ENCODE measurements at places on chromosomes 2 and 18.

- no peak for DNase-seq
Measured at GRCh38 chr2:188659656-188660406, 314.3 kb upstream of the COL3A1 start.

- no peak for DNase-seq
Measured at GRCh38 chr2:157233506-157233905, 24.0 kb upstream of the GALNT5 start.

DNA sequence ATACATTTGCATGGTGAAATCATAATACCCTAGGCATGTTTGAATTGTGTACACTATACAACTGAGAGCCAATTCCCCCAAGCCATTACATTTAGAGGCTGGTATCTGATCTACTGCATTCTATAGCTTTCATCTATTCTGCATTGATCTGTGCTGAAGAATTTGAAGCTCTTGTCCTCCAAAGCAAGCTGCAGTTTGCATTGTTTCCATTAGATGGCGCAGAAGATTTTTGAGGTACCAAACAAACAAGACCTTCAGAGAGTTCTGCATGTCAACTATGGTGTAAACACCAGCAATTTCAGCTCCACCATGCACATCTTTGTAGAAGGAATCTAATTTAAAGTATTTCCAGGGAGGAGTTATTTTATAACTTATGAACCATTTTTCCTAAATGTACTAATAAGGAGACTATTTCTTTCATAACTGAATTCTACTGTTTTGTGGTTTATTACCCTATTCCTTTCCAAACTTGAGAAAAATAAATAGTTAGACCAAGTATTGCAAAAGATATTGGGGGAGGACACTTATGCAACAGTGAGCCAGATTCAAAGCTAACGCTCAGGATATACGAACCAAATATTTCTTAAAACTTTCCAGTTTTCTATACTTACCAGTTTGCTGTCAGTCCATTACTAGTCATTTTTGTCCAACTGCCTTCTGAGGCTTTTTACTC is 761.8 kb upstream of the ACVR2A start:
- DNase-seq = peak; percentile 73

DNA sequence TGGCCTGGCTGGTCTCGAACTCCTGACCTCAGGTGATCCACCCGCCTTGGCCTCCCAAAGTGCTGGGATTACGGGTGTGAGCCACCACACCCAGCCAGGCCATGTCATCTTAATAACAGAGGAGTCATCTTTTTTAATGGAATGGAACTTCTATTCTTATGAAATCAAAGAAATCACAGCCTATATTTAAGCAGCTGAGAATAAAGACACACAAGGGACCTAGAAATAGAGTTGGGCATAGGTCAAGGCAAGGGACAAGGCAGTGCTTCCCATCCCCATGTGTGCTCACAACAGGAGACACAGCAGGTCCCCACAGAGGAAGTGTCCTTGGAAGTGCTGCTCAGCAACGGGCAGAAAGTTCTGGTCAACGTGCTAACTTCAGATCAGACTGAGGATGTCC is 3.2 kb downstream of the SNX17 start:
- DNase-seq = no peak

DNA sequence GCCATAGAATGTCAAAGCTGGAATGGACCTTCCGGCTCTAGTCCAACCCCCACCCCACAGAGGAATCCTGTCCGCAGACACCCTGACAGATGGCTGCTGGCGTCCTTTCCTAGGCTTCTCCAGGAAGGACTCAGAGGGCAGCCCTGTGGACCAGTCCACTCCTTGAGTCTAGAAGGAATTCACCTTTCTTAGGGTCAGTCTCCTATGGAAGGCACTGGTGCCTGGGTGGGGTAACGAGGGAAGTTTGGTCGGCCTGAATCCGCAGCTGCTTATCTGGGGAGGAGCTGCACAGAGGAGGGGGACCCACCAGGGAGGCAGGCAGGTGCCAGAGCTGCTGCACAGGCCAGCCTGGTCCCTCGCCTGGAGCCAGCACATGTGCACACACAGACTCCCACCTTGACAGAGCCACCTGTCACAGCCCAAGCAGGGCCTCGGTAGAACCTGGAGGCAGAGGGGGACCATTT is 2.5 kb downstream of the DNMT3A start:
- DNase-seq = no peak

- DNase-seq = peak; percentile 62
Measured at GRCh38 chr2:72457801-72458516, 310.3 kb upstream of the CYP26B1 start.

DNA sequence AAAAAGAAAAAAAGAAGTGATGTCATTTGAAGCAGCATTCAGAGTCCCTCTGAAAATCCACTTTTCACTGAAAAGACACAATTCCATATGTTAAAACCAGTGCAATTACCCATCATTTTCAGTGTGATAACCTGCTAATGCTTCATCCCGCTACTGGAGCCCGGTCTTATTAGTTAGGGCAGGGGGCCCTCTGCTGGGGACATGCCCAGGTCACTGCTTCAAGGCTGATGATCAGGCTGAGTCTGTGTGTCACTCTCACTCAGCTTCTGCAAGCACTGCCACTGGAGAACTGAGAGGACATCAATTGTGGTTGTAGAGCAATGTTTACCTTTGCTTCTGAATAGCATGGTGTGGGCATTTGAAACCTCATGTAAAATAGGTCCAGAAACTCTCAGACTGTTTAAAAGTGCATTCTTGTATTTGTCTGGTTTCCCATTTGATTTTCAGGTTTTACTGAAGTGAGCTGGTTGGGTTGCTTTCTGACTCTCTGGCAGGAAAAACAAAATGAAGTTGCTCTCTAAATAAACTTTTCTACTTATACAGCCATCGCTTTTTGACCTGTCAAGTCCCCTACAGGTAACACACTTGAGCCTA is 49.2 kb upstream of the NXPH2 start:
- DNase-seq = no peak

- DNase-seq = no peak
Measured at GRCh38 chr2:176068419-176068832, 15.3 kb downstream of the EVX2 start.

DNA sequence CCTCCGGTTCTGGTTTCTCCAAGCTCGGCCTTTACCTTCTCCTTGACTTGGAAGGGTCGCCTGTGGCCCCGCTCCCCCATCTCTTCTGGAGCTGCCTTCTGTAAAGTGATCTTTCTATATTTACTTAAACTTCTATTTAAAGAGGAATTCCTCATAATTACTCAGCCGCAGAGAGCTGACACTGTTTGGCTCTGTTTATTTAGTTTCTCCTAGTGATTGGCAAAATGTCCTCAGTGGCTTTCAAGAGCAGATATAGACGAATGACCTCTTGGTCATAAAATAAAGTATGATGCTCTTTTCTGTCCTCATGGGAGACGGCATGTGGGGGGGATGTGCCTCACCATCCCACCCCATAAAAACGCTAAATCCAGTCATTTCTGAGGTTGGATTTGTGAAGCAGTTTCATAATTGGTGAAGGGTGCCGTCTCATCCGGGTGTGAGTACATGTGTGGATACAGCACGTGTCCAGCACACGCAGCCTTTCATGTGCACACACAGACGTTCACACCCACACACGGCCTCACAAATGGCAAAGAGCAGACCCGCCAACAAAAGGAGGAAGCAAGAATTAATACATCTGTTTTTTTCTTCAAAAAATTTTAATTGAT is 43.4 kb upstream of the SMAD7 start:
- DNase-seq = no peak

DNA sequence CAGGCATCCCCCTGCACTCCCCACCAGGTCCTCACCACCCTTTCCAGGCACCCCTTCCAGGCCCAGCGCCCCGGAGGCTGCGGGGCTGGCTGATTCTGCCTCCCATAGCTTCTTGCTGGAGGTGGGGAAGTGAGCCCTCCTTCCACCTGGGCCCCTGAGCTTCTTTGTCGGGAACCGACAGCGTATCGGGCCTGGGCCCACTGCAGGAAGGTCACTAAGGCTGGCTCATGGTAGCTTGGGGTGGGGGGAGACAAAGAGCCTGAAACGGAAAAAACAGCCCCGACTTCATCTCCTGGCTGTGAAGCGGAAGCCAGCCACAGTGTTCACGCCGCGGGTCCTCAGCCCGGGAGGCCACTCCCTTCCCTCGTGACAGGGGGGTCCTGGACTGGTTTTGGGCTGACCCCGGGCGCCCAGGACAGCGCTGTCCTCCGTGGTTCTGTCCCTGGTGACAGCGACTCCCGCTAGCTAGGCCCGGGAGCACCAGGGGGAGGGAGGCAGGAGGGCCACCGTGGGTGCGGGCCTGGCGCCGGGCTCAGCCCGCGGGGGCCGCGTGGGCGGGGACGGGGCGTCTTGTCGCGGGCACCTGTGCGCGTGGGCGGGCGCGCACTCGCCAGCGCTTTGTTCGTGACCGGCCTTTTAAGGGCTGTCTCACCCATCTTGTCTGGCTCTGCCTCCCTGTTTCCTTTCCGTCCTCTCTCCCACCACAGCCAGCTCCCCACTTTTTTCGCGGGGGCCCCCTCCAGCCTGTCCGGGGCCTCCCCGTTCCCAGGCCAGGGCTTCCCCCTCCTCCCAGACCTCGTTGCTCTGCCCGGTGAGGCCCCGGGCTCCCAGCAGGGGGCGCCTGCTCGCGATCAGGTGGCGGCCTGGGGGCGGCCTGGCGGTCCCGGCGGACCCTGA is 64.9 kb downstream of the DNMT3A start:
- no peak for DNase-seq

- no peak for DNase-seq
Measured at GRCh38 chr2:37711831-37712230, 40.4 kb upstream of the CDC42EP3 start.

DNA sequence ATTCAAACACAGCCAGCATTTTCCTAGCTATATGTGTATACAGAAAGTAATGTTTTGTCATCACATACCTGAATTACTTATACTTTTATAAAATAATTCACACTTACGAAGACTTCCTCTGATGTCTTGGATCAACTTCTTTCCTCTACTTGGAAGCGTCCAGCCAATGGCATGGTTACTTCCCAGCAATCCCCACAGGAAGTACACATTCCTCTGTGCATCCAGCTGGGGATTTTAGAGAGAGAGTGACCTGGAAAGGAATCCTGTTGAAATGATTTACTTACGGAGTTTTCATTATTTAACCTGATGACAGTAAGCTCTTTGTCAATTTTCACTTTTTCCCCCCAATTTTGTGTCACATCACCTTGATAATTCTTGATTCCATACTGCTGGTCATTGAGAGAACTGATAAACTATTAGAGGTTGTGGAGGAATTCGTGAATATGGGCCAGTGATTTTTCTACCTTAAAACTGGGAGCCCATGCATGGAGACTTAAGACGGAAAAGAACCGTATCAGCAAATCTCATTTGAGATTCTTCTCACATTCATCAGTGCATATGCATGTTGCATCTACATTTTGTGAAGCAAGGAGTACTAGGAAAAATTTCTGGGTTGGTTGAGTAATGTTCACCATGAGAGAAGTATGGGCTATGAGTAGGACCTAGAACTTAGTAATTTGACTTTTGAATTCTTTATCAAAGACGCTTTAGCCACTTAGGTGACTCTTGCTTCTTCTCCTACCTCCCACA is 9.0 kb upstream of the IL18R1 start:
- DNase-seq = no peak

DNA sequence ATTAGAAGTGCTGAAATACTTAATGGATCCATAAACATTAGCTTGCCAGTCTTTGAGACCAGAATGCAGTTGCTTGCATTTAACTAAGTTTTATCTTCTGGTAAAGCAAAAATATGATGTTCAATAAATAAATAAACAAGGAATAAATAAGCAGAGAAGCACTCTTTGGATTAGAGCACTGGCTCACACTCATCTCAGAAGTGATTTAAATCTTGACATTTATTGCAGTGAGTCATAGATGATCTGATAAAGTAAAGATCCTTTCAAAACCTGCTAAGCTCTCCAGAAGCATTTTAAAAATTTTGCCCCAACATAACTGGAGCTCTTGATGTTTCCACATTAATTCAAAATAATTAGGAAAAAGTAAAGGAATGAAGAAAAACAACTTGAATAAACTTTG is 66.8 kb downstream of the KYNU start:
- no peak for DNase-seq

GRCh38 chr18:79766308-79766707 is 31.4 kb upstream of the KCNG2 start:
- DNase-seq = no peak

- no peak for DNase-seq
Measured at GRCh38 chr2:173657996-173658717, 303.5 kb downstream of the CDCA7 start.

DNA sequence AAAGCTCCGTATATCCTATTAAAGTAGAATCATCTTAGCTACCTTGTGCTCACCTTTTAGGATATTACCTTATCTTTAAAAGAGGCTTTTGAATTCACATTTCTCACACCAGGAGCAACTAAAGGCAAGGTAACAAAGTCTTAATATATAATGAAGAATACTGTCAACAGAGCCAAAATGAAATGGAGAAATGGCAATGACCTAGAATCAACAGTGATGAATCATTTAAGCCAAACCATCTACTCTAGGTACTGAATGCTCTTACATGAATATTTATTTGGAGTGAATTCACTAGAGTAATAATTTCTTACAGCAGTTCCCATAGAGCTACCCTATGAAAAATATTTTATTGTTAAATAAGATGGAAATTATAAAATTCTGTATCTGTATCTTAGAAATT is 421.0 kb downstream of the RND3 start:
- no peak for DNase-seq

GRCh38 chr18:70243131-70243929 is 37.8 kb upstream of the RTTN start:
- DNase-seq = no peak

DNA sequence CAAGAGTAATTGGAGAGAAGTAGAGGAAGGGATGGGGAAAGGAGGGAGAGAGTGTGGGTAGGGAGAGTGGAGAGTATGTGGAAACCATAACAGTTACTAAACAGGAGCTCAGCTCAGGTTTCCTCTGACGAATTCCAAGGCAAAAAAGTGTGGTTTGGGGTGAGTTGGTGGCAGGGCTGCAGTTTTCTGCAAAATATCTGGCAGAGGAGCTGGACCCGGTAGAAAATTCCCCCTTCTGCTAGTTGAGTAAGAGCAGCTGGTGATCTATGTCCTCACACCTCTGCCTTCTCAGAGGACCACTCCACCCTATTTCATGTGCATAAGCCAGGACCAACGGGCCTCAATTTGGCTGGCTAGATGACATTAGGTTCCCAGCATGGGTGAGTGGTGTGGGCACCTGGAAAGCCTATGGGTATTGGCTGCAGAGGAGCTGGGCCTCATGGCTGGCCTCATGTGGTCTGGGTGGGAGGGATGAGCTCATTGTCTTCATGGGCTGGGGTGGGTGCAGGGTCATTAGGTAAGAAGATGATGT is 13.2 kb downstream of the NRP2 start:
- no peak for DNase-seq

DNA sequence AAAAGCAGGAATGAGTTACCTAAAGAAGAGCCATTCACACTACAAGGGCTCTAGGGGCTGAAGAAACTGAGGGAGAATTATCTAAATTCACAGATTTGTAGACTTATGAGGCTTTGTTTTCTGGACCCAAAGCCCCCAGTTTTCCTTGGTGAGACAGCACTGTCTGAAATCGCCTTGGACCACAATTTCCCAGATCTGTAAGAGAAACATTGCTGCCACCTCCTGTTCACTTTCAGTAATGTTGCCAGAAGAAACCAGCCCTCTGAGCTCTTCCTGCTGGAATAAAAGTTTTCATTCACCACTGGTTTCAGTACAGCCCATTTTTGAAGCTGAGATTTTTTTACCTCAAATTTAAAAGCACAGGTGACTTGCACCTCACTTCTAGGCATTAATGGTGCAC is 169.2 kb downstream of the CDH20 start:
- DNase-seq = peak; percentile 45

- no peak for DNase-seq
Measured at GRCh38 chr2:8957628-8958027, 45.9 kb downstream of the MBOAT2 start.

All from SK-N-MC (cell line).